Karpas-422 (cell line): ENCODE measurements at places on chromosomes 4 and X. TPM values are rescaled to one million over a fixed set of nuclear protein-coding genes. Genes with fewer than 3 reads are reported as not detected.

- no peak for DNase-seq
Observed at GRCh38 chrX:86910602-86911311, 606.8 kb upstream of the KLHL4 start.

The XK gene
- total RNA-seq, result 0.04 TPM in 2 replicates

The OCRL gene
- 5.5 and 8.1 TPM in 2 replicates for total RNA-seq

DNA sequence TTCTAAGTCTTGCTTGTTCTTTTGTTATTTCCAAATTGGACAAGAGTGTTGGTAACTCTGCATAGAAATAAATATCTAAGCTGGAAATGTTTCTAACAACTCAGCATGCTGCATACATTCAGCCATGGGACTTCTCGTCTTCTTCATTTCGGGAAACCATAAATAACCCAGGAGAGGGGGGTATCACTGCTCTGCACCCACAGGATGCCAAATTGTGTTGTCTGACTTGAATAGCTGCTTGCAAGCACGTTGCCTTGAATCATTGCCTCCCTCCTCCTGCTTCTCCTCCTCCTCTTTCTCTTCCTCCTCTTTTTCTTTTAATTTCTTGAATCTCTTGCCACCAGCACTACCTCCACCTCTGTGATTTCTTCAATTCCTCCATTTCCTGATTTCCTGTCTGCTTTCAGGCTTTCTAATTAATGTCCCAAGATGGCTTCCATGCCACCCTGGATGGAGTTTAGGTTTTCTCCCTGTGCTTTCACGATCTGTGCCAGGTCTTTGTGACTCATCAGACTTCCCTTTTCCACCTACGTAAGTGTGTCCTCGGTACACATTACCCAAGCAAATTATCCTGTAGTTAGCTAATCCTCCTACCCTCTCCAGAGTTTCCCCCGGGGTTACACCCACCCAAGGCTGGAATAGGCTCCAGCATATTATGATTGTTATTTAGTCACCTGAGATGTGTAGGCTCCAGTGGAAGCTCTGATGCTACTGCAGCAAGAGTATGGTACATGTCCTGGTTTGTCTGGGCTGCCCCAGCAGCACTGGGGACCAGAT is 122.6 kb upstream of the VCX3B start:
- no peak for DNase-seq

The MAGEB3 gene
- not detected in 2 replicates for total RNA-seq

- peak; percentile 66 for DNase-seq
Observed at GRCh38 chr4:130808492-130808891, 1712.5 kb downstream of the C4orf33 start.

- DNase-seq, result no peak
Observed at GRCh38 chr4:107665001-107665400, 55.0 kb downstream of the PAPSS1 start.
